ENCODE measurements at places on chromosomes 3 and 15.

- DNase-seq = no peak
These were observed 10.3 kb upstream of the KIF7 start for GRCh38 chr15:89665449-89666181.

GRCh38 chr3:147987549-147987948, 578.4 kb downstream of the ZIC1 start:
- no peak for DNase-seq

- no peak for DNase-seq
These were observed 86.9 kb downstream of the ZNF609 start for GRCh38 chr15:64547275-64547674.

GRCh38 chr15:69697916-69698315, 245.3 kb downstream of the RPLP1 start:
- no peak for DNase-seq

DNA sequence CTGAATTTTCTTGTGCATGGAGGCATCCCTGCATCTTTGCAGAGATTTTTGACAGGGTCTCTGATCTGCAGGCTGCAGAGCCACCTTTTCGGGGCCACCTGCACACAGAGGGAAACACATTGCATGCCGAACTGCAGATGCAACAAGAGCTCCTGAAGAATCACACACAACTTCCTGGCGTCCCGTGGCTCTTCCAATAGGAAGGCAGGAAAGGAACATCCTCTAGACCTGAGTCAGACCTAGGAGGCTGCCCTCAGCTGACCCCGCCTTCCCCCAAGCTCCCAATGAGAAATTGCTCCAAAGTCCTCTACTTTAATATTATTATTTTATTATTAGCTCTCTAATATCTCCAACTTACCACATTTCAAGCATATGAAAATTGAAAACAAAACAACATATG, 213.2 kb upstream of the ARRDC4 start:
- no peak for DNase-seq
